ENCODE measurements at places on chromosomes 5 and 9.

- no peak for DNase-seq
Observed at GRCh38 chr9:86072394-86072877, 26.9 kb downstream of the GOLM1 start.

DNA sequence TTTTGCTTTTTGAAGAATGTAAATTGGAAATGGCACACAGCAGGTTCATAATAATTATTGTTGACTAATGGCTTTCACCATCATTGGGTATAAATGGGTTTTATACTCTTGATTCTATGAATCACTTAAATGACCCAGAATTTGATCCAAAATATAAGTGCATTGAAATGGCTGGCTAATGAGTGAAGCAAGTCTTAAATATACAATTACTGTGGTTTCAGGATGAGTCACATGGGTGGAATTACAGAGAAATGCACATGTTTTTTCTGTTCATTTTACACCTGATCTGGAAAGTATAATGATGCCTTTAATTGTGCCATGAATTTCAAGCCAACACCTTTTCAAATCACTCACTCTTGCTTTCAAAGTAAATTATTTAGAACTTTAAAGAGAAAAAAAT, 380.8 kb upstream of the CD180 start:
- DNase-seq: no peak

DNA sequence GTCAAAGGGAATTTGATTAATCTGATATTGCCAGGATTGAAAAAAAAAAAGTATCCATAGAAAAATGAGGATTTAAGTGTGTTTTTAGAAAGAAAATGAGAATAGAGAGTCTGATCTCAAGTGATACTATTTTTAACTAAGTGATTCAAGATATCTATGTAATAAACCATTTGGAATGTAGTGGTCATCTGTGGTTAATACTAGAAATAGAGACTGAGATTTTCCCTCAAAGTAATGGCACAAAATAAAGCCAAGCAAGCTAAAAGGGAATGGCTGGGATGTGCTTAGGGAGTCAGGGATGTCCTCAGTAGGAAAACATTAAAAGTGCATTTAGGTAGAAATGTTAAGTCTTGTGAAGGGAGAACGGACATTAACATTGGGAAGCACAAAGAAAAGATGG, 90.6 kb downstream of the FBXO4 start:
- no peak for DNase-seq

- DNase-seq: no peak
Observed at GRCh38 chr9:136585531-136586120, 39.8 kb upstream of the NOTCH1 start.

GRCh38 chr9:121354141-121354540, 15.9 kb downstream of the STOM start:
- no peak for DNase-seq

DNA sequence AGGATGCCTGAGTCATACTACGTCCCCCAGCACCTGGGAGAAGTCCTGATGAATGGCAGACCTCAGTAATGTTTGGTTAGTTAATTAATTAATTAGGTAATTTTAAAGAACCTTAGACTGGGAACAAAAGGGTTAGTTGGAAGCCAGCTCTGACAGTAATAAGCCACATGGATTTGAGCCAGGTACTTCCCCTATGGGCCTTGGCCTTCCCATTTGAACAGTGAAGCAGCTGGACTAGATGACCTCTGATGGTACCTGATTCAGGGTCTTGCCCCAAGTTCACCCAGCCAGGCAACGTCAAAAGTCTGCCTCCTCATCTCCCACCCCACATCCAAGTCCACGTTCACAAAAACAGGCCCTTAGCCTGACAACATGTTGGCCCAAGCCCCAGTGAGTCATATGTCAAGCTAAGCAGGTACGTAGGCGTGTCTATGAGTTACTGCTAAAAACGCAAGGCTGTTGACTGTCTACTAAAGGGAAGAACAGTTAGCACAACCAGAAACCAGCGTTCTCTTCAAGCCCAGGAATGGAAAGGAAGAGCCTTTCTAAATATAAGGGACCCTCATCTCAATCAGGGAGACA, 303.2 kb downstream of the ACTL7B start:
- no peak for DNase-seq

- DNase-seq: no peak
Observed at GRCh38 chr5:13382232-13382631, 562.3 kb downstream of the DNAH5 start.

GRCh38 chr9:117546894-117547678, 132.2 kb upstream of the ASTN2 start:
- DNase-seq: peak; percentile 32

GRCh38 chr5:157502143-157502647, 42.2 kb downstream of the NIPAL4 start:
- DNase-seq: no peak

DNA sequence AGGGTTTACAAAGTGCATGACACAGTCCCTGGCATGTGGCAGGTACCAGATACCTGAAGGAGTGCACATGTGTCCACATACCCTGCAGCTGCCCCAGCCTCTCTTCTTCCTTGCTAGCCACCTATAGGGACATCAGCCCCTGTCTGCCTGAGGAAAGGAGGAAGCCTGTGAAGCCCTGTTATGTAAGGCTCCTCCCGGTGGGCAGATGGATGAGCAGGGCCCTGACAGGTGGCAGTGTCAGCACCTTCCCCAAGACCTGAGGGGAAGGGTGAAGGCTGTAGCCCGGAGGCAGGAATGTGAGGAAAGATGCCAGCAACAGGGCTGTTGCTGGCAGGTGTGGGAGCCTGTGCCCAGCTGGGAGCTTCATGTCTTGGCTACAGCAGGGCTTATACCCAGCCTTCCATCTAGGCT, 21.7 kb downstream of the TCF7 start:
- DNase-seq: no peak

DNA sequence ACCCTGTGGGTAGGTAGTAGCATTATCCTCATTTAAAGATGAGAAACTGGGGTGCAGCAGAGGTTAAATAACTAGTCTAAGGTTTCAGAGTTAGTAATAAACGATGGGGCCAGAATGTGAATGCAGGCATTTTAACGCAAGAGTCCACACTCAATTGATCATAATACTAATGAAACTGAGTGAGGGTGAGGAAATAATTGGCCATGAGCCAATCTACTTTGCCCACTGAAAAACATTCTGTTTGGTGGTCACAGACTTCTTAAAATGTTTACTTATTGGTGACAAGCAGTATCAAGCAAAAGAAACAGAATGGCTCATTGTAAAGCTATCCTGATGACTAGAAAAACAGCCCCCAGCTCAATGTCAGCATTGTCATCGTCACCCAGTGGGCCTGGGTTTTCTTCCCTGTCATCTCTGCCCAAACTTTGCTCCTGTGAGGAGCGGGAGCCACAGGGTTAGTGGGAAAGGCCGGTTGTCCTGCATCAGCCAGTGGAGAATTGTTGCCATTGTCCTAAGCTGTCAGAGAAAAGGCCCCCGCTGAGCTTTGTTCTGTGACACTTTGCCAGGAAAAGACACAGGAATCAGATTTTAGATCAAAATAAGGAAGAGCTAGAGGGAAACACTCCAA, 77.3 kb upstream of the MAN2A1 start:
- no peak for DNase-seq

DNA sequence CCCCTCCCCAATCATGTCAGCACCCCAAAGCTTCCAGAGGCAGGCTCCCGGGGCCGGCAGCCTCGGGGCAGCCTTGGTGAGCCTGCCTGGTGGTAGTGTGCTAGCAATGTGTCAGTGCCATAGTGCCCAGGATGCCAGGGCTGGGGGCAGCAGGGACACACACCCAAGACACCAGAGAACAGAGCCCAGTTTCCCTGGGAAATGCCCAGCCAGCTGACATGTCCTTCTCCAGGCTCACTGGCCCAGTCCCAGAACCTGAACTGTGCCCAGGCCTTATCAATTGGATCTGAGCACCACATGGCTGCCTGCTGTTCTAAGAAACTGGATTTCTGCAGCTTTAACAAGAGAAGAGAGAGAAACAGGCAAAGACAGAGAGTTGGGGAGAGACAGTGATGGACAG, 74.9 kb upstream of the LRRTM2 start:
- DNase-seq: no peak

- peak; percentile 43 for DNase-seq
Observed at GRCh38 chr9:128927731-128928411, 7.1 kb downstream of the PHYHD1 start.

GRCh38 chr5:53090229-53090628, 19.3 kb downstream of the MOCS2 start:
- no peak for DNase-seq

Data from central memory CD4-positive, alpha-beta T cell (primary cell).